GF-D8 (cell line): ENCODE measurements at places on chromosomes 2 and 18.
A peak's percentile ranks its signal among the peaks of the same experiment; 100 is the strongest.

GRCh38 chr2:219081701-219082331, 21.1 kb upstream of the IHH start:
- peak; percentile 22 for DNase-seq

DNA sequence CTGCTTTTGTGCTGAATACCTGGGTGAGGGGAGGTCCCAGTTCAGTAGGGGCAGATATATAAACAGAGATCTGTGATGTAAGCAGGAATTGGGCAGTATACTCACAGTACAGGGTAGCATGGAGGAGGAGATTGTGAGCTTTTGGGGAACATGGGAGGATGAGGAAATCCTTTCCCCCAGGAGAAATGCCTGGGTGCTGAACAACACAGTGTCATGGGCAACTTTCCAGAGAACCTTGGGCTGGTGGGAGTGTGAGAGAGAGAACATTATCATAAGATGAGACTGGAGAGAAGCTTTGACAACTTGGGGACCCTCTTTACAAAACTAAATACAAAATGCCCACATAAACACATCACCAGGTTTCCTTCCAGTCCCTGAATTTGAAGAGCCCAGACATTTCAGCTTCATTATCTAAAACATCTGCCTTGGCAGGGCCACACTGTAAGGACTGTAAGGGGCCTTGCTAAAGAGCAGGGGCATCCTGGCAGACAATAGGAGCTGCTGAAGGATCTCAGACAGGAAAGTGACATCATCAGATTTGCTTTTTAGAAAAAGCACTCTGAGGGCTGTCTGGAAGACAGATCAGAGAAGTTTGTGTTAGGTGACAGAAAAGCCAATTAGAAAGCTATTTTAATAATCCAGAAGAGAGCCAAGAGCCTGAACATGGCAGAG, 303.1 kb upstream of the FBXO11 start:
- no peak for DNase-seq

DNA sequence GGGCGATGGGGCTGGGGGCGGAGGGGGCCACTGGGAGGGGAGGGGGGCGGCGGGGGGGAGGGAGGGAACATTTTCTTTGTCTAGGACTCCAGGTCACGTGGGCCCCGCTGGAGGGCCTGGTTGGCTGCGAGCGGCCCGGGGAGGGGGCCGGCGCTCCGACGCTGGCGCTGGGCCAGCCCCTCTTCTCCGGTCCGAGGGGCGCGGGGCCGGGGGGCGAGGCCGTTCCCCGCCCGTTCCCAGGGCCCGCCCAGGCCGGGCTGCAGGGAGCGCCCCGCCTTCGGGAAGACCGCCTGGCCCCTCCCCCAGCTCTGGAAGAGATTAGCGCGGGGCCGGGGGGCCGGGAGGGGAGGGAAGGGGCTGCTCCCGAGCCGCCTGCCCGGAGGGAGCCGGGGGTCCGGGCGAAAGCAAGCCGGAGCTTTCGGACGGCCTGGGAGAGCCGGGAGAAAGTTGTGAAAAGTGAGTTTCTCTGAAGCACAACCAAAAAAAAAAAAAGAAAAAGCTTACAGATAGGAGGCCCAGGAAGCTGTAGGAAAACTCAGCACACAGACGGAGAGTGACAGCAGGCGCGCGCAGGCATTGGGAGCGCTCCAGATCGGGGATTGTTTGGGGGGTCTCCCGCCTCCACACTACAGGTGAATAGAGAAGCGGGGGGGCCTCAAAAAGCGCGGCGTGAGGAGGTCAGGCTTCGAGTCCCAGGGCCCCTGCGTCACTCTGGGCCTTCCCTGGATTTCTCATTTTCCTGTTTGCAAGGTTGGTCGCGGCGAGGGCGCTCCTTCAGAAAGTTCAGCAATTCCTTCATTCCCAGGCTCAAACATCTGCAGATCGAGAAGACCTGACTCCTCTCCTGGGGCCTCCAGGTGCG, 84.1 kb upstream of the POMC start:
- no peak for DNase-seq

DNA sequence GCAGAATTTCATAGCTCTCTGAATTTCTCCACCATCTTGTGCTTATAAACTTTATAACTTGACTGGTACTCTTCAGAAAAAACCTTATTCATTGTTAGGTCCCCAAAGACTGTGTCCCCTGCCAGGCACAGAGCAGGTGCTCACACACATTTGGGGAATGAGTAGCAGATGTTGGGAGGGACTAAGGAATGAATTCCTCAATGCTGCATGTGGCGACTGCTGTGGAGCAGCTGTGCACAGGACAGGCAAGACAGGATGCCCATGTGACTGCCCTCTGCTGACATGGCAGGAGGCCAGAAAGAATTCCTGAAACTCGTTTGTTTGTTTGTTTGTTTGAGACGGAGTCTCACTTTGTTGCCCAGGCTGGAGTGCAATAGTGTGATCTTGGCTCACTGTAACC, 122.3 kb upstream of the ITGA6 start:
- no peak for DNase-seq

DNA sequence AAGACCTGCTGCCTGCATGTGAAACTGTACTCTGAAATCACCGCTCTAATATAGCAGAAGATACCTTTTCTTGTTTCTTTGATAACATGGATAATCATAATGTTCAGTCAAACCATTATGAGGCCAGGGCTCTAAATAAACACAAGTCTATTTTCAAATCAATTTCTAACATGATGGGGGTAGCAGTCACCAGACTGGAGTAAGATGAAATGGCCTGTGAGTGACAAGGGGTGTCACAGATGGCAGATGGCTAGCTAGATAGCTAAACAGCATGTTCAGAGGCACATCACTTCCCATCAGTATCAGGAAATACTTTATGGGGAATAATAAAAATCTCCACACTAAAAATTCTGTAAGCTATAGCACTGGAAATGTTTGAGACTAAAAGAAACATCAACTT, 14.0 kb downstream of the MBD2 start:
- DNase-seq = no peak

DNA sequence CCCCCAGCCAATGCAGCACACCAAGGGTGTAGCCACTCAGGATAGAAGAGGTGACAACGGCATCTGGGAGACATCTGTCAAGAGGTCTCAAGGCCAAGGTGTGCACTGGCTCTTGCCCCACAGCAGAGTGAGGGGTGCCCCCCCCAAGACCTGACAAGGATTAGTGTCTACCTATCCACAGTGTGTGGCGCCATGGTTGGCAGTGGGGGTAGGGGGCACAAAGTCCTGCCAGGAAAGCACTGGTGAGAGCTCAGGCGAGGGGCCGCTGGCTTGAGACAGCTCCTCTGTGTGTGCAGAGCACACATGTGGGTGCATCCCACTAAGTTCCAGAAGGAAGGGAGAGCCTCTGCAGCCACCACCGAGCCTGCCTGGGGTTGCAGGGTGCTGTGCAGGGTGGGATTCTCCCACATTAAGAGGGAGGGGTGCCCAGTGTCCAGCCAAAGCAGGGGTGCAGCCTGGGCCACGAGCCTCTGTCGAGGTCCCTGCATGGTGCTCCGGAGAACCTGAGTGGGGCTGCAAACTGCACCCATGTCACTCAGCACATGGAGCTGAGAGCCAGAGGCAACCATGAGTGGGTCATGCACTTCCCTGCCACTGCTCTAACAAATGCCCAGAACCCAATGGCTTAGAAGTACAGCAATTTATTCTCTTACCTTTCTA, 311.2 kb upstream of the HDAC4 start:
- DNase-seq = no peak

DNA sequence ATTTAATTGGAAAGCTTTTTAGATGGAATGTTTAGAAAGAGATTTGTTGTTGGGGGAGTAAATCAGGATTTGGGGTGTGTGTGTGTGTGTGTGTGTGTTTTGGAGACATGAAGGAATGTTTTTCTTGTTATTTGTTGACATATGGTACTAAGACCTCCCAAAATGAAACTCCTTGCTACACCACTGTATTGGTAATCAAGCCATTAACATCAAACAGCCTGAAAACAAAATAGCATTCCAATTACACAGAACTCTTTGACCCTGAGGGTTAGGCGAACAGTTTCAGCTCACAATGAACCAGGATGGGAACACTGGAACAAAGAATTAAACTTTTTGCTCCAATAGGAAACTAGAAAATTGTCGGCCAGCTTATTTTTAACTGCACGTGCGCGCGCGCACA, 41.7 kb upstream of the DARS1 start:
- no peak for DNase-seq

DNA sequence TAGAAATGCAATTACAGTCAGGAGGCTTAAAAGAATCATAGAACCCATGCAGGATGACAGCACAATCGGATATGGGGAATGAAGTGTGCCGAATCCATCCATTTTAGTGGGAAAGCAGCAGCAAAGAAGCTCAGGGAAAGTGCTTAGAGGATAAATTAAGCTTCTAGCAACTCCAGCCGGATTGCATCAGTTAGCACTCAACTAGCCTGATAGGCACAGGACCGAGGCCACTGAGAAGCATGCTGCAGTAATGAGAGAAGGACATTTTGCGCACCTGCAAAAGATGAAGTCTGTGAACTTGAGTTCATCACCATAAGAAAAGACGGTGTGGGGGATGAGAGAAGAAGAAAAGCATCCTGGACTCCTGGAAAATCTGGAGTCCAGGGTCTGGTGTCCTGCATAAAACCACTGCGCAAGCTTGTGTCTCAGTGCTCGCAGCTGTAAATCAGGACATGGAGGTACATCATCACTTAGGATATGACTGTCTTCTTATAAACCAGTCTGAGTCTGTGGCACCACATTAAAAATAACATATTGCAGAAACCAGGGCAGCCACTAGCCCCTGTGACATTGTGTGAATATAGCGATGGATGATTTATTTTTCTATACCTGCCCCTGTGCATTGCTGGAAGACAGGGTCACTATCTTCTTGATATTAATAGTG, 665.5 kb upstream of the SOX11 start:
- DNase-seq = no peak
